ENCODE measurements at places on chromosomes 11 and 22.

DNA sequence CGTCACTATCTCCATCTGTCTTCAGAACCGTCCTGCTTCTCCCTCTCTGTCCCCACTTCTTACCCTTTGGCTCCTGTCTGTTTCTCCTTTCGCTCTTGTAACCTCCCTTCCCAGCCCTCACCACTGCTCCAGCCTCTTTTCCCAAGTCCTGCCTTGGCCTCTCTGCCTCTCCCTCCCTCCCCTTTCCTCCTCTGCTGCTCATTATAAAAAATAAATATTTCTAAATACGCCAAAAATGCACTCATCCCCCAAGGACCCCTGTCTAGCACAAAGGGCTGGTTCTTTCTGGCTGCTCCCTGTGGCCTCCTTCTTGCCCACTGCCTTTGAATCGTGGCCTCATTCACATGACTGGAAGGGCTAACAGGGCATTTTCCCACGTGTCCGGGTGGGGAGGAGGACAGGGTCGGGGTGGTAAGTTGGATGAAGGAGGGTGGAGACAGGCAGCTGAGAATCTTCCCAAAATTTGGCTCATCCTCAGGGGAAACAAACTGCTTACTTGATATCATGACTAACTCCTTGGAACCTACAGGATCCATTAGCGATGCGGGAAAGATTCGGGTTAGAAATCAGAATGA lies 26.4 kb upstream of the OAF start:
- DNase-seq = no peak

- DNase-seq = no peak
Observed at GRCh38 chr11:128879817-128880216, 11.3 kb upstream of the KCNJ5 start.

DNA sequence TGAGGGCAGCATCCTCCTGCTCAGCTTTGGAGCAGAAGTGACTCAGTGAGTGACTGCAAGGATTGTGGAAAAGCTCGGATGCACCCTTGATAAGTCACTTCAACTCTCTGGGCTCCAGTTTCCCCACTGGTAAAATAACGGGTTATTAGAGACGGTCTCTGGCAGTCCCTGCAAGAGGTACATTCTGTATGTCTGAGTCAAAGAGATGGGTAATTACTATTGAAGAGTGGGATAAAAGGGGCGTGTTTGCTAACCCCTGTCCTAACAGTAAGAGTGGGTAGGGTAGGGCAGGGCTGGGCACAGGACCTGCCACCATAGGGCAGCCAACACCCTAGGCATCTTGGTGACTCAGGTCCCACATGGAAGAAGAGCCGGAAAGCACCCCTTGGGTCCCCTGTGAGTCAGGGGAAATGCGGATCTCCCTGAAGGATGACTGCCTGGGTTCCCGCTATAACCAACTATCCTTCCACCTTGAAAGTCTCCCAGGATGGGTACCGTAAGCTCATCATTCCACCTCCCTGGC lies 7.3 kb upstream of the AHNAK start:
- no peak for DNase-seq

DNA sequence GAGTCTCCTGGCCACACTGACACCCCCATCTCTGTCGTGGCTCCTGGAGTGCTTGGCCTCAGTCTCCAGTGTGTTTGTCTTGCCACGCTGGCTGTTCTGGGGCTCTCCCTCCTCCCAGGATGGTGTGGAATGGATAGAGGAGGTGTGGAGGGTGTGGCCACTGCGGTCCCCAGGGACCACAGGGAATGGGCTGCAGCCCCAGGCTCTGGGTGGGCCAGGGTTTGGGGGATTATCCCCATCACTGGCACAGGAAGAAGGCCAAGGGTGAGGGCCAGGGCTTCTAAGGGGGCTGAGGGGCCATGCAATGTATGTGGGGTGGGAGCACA lies 8.1 kb downstream of the GNAZ start:
- DNase-seq = no peak

DNA sequence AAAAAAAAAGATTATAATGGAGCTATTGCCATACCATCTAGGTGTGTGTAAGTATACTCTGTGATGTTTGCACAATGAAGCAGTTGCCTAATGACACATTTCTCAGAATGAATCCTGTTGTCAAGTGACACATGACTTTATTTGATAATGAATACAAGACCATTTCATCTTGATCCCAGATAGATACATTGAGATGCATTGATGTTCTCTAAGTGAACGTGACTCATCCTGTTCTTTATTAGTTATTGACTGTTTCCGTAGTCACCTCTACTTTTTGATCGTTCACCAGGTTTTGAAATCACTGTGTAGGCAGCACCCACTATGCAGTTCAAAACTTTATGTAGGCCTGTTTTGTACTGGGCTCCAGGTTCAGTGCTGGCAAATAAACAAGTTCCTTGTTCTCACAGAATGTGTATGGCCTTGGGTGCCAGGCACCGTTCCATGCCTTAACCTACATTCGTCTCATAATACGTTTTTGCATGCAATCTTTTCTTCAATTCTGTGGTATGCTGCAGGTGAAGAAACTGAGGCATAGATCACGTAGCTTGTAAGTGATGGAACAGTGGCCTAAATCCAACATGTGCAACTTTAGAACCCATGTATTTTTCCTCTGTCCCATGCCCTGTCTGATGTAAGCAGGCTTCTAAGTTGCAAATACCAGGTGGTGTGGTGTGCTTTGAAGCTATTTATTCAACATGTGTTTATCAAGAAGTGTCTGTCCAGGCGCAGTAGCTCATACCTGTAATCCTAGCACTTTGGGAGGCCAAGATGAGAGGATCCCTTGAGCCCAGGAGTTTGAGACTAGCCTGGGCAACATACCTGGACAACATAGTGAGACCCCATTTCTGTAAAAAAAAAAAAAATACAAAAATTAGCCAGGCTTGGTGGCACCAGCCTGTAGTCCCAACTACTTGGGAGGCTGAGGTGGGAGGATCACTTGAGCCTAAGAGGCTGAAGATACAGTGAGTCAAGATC lies 10.4 kb downstream of the SREBF2 start:
- DNase-seq = no peak

GRCh38 chr11:833114-833791 lies 501 bp downstream of the CD151 start:
- DNase-seq = no peak

GRCh38 chr11:2686360-2687222 lies 13.2 kb downstream of the KCNQ1OT1 start:
- no peak for DNase-seq

GRCh38 chr11:22778642-22779041 lies 51.0 kb downstream of the SVIP start:
- DNase-seq = no peak

- DNase-seq = no peak
Observed at GRCh38 chr22:45889539-45890350, 87.2 kb downstream of the WNT7B start.

DNA sequence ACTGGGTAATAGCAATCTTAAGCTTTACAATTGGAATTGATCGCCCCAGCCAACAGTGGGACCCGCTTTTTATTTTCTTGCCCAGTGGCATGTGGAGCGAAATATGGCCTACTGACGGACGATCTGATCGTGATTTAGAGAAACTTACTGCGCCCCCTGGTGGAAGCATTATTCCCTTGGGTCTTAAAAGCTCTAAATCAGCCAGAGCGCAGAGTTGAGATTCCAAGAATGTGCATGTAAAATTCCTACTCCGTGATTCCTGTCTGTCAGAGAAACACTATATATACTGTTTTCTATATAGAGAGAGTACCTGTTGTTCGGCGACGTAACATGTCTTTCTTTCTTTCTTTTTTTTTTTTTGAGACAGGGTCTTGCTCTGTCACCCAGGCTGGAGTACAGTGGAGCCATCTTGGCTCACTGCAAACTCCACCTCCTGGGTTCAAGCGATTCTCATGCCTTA lies 3.7 kb upstream of the DPF2 start:
- DNase-seq = peak; percentile 61

- DNase-seq = no peak
Observed at GRCh38 chr11:130304651-130305050, 10.1 kb downstream of the ZBTB44 start.

DNA sequence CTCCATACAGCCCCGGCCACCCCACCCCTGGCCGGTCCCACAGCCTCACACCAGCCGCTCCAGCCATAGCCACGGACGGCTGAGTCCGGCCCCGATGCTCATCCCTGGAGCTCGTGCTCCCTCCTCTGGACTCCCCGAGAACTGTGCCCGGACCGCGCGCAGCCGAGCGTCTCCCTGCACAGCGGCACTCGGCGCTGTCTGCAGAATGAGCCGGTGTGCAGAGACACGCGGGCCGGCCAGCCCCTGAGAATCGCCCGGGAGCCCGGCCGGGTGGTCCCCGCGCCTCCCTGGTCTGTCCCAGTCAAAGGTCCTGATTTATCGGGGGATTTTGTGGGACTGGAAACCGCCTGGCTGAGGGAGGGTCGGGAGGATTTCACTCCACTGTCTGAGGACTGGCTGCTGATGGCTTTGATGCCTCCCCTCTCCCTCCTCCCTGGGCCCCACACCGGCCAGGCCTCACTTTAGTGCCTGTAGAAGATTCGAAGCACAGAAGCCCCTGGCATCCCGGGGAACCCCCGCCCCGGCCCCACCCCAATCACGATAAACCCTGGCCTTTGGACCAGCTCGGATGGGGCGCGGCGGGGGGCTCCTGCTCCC lies 102.7 kb downstream of the BRD1 start:
- DNase-seq = peak; percentile 62

DNA sequence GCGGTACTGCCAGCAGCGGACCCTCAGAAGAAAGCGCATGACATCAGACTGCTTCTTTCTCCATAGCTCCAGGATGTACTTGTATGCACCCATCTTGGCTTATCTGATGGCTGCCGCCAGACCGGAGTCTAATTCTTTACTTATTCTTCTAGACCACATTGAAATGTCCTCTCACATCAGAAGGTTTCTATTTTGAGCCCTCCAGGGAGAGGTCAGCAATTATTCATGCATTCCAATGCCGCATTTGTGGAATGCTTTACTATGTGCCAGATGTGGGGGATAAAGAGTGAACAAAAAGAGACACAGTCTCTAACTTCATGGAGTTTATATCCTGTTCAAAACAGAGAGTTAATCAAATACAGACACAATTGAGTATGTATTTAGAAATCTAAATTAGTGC lies 230.1 kb downstream of the MIAT start:
- DNase-seq = no peak

GRCh38 chr11:14642453-14642852 lies 1.2 kb upstream of the PDE3B start:
- no peak for DNase-seq

DNA sequence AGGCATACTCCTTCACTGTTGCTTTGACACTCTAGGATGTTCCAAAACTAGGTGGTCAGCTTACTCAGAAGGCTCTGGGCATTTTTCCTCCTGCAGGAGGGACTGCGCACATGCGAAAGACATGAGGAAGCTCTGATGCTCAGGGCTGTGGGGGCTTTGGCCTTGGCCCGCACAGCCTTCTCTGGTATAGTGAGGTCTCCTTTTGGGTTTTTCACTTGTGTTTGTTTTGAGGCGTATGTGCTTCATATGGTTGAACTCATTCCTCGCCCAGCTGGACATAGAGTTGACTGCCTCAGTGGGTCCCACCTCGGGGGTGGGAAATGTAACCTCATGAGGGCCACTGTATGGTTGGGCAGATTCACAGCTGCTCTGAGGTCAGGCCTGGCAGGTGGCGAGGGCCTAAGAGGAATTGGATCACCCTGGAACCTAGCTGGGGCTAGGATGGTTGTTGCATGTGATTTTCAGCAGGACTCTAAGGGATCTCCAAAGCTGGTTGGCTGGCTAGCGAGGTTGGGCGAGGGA lies 63.7 kb downstream of the PTPRJ start:
- no peak for DNase-seq

GRCh38 chr11:75547617-75548058 lies 14.4 kb upstream of the SERPINH1 start:
- DNase-seq = no peak

- DNase-seq = no peak
Observed at GRCh38 chr22:28874811-28875320, 8.5 kb upstream of the ZNRF3 start.

- DNase-seq = no peak
Observed at GRCh38 chr11:2264366-2265053, 5.9 kb downstream of the ASCL2 start.

DNA sequence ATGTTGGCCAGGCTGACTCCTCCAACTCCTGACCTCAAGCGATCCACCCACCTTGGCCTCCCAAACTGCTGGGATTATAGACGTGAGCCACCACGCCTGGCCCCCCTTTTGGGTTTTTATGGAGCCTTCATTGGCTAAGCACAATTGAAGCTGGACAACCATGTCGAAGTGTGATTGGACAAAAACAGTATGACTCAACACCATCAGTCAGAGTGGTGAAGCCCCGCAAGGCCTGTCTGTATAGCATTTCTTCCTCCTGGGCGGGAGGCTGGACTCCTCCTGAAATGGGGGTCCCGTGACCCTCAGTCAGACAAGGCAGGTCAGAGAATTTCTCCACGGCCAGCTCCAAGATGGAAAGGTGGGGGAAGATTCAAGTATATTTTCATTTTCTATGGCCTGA lies 3.1 kb upstream of the PARVB start:
- no peak for DNase-seq

- DNase-seq = no peak
Observed at GRCh38 chr11:120941000-120941399, 82.9 kb upstream of the TBCEL start.

- no peak for DNase-seq
Observed at GRCh38 chr22:45082795-45083194, 73.0 kb upstream of the PHF21B start.

DNA sequence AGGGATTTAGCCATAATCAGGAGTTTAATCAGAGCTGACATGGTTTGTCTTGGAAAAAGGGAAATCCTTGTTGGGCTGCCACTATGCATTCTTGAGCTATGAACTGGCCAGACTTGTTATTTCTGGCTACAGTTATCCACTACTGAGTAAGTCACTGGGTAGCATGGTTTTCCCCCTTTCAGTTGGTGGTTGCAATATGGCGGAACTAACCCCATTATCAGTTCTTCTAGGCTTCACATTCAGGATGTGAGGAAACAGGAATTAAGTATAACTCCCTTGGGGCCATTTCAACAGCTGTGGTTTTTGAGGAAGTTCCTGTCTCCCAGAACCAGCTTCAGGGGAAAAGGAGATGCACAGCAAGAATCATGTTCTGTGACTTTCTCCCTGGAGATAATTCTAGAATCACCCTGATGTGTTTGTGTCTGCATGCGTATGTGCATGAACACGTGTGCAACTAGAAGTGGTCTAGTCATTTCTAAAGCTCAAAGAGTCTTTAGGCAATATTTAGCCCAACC lies 103.0 kb upstream of the CD44 start:
- DNase-seq = no peak

Data from stimulated activated CD4-positive, alpha-beta T cell treated with anti-CD3 and anti-CD28 coated beads, Interleukin-15, amount 100 ng/mL, for 1 hour (primary cell).